ENCODE measurements at places on chromosomes 6 and 20.

DNA sequence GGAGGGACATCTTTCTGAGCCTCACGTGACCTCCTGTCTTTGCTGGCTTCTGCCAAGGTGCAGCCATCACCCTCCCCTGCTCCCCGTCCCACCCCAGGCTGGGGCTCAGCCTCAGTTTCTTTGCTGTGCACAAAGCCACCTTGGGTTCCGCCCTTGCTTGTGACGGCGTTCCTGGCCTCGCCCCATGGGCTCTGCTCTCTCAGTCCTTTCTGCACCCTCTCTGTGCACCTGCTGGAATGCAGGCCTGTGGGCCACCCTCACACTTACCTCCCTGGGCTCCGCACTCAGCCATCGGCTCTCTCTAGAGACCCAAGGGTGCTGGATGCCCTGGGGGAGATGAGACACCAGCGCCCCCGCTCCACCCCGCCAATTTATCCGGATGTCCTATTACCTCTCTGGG lies 28.3 kb downstream of the BANF2 start:
- DNase-seq, result no peak

- DNase-seq, result no peak
Measured at GRCh38 chr20:388034-388994, 7.8 kb downstream of the TRIB3 start.

DNA sequence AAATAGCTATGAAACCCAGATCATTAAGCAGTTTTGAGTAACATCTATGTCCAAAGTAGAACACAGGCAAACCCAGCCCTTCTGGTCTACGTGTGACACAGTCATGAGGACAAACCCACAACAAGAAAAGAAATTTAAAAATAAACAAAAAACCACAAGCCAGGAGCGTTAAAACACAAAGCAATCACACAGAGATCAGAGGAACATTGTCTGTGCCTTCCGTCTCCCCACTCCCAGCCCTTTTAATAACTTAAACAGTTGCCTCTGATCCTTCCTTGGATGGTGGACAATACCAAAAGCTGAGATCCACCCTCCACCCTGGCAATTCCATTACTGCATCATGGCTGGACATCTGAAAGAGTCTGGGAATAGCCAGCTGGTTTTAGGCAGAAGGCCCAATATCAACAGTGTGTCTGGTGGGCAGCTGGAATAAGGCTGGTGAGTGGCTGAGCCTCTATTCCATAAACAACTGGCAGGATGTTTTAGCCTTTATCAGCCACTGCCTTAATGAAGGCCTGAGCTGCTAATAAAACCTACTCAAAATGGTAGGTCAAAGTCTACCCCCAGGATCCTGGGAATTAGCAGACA lies 15.7 kb upstream of the LAMA4 start:
- no peak for DNase-seq

GRCh38 chr20:47850146-47850545 lies 64.9 kb upstream of the SULF2 start:
- peak; percentile 16 for DNase-seq

DNA sequence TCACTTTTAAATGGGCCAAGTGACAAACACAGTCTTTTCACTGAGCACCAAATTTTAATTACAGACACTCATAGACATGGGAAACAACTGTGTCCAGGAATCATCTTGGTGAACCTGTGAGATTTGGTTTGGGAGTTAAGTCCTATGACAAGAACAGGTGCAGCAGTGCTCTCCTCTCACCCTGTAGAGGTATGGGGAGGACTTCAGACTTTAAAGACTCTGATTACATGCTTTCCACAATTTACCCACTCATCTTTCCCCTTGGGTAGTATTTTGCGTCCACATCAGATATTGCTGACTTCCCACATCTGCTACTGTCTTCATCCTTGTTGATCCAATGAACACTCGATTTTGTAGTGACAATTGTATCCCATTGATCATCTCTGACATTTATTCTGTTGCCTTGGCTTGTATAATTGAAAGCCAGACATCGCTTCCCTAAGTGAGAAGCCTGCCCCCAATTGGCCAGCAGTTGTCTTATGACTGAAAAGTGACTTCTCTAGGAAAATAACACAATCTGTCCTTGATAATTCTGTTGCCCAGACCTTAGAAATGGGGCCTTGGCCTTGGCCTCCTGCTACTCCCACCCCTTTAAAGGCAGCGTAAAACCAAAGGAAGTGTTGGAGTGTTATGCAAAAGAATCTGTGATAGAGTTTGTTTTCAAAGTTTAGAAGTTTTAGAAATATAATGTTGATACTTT lies 40.0 kb downstream of the TXLNB start:
- no peak for DNase-seq
